GM18507 (cell line): ENCODE measurements at places on chromosomes 11 and 22.

DNA sequence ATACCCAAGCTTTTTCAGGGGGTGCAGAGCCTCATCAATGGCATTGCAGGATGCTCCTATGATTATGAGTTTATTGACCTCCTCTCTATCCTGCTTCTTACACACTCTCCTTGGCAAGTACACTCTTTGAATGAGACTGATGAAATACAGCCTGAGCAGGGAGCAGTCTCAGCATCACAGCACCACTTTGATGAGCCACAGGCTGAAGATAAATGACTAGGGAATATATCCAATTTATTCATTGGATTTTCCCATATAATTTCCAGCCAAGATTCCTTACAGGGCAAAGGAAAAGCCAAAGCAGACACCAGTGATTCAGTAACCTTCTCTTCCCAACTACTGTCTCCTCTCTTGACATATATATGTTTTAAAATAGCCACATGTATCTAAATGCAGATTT, 79.2 kb downstream of the CASP12 start:
- no peak for DNase-seq

GRCh38 chr22:26573026-26573662, 16.8 kb downstream of the TPST2 start:
- DNase-seq, result no peak

- no peak for DNase-seq
These were observed 70.3 kb downstream of the MAML2 start for GRCh38 chr11:96272529-96273222.

DNA sequence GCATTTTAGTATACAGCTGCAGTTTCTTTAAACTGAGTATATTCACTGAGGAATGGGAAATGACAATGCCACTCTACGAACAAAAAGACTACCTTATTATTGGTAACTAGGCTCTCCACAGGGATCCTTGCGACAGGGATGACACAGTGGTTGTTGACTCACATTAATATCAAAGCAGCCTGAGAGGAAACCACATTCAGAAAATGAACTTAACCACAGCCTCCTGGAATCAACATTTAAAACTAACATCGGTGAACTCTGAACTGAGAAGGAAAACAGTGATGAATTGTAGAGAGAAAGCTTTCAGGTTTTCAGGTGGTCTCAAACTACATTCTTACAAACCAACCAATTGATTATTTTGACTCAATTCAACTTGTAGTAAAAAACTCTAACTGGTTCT, 90.3 kb upstream of the MTMR2 start:
- peak; percentile 8 for DNase-seq

- no peak for DNase-seq
These were observed 5.7 kb downstream of the SAA4 start for GRCh38 chr11:18230859-18231258.

DNA sequence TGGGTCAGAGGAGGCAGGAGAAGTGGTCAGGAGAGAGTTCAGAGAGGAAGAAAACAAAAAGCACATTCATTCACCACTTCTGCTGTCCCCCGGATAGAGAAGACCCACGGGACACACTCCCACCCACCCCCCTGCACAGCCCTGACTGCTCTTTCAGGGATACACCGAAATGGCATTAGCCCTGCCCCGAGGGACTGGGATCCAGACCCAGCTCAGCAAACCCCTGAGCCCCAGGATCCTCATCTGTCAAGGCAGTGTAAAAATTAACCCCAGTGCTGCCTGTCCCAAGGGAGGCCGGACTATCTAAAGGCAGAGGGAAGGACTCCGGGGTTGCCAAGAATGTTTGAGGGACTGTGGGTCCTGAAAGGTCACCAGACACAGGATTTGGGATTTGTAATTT, 31.2 kb downstream of the TPBGL start:
- DNase-seq, result no peak
